Stimulated activated CD8-positive, alpha-beta memory T cell treated with anti-CD3 and anti-CD28 coated beads, Interleukin-4, amount 100 ng/mL, for 4 hours (primary cell): ENCODE measurements at places on chromosomes 6 and 20.

GRCh38 chr6:52498538-52499017, 78.3 kb downstream of the TRAM2 start:
- no peak for DNase-seq

- no peak for DNase-seq
Observed at GRCh38 chr6:133697666-133698065, 191.2 kb upstream of the TCF21 start.

GRCh38 chr6:170032197-170032596, 258.7 kb downstream of the DLL1 start:
- no peak for DNase-seq

- peak; percentile 23 for DNase-seq
Observed at GRCh38 chr6:118810420-118811027, 83.4 kb upstream of the ASF1A start.

DNA sequence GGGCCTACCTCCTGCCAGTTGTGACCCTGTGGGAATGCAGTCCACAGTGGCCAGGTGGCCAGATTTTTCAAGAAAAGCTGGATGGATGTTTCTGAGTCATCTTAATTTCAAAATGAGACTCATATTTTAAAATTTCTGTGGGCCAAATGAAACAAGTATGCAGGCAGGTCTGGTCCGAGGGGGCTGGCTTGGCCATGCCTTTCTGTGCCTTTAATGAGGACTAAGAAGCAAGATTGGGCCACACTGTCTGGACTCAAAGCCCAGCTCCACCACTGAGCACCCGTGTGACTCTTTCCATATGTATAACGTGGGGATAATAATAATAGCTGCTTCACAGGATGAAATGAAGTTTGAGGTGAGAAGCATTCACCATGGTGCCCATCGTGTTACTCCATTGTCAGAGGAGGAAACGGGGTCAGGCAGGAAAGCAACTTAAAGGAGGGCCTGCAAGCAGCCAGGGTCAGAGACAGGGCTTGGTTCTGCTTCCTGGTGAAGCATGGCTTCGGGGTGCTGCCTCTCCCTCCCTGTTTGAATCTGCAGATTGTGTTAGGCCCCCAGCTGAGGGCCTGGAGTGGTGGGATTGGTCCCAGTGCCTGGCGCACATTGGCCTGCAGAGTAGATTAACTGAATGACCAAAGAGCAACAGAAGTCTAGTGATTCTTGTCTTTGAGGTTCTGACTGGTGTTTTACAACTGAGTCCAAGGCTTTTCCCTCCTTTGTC, 3.8 kb downstream of the SOX12 start:
- DNase-seq = no peak

DNA sequence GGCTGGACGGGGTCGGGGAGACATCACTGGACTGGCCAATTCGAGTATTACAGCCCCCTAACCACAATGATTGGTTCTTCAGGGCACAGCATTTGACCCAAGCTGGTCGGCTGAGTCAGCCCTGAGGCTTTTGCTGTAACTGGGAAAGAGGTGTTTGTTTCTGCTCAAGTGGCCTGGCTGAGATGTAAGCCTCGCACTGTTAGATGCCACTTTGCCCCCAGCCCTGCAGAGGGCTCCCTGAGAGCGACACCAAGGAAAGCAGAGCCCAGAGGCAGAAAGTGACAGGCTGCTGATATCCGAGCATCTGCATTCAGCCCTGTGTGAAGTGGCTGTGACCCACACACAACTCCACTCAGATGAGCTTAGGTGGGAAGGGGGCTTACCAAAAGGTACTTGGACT, 19.4 kb downstream of the ERGIC3 start:
- no peak for DNase-seq

- no peak for DNase-seq
Observed at GRCh38 chr20:50398821-50399554, 111.2 kb upstream of the PTPN1 start.

DNA sequence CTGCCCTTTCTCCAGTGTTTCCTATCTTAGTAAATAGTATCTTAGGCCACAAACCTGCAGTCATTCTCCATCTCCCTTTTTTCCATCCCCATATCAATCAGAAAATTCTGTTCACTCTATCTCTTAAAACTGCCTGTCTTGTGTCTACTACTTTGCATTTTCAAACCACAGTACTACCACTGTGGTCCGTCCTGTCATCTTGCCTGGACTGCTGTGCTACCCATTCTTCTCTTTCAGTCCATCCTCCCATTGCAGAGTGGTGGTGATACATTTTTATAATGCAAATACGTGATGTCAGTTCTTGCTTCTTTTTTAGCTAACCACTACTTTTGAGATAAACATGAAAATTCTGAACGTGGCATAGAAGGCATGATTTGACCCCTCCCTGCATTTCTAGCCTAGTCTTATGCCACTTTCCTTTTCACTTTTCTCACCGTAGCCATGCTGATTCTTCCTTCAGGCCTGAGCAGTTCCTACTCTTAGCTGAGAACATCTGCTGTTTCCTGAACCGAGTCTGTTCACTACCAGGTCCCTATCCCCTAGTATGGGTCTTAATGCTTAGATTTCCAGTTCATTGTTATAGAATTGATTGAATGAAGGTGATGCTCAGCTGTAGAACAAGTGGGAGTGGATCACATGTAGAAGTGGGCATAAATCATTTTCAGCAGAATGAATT, 13.8 kb downstream of the TBPL1 start:
- DNase-seq = no peak

DNA sequence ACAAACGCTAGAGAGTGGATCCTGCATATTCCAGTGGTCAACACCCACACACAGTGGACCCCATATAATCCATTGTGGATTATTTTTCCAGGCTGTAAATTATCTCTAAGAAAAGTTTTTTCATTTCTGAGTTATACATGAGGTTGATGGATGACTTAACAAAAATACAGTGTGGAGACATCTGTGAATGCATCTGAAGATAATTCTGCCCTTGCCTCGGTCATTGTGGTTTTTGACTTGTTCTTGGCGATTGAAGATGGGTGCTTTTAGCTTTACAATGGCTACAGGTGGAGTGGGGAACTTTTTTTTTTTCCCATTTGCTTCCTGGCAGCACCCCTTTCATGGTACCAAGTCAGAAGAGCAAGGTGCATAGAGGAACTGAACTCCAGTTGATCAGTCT, 242.7 kb downstream of the MYLK4 start:
- DNase-seq = no peak

- DNase-seq = no peak
Observed at GRCh38 chr6:102571236-102571908, 1177.9 kb downstream of the GRIK2 start.

DNA sequence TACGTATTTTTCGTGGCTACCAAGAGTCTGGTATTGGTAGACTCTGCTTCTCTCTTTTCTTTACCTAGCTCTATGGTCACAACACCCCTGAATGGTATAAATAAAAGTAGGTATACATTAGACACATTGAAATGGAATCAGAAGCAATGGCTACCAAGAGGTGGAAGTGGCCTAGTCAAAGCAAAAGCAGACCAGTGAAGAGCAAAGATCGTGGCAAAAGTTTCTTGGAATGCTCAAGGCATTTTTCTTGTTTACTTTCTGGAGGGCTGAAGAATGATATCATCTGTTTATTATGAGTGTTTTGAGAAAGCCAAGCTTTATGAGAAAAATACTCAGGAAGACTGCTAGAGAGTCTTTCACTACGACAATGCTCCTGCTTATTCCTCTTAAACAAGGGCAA, 28.6 kb upstream of the MOCS1 start:
- DNase-seq = no peak

DNA sequence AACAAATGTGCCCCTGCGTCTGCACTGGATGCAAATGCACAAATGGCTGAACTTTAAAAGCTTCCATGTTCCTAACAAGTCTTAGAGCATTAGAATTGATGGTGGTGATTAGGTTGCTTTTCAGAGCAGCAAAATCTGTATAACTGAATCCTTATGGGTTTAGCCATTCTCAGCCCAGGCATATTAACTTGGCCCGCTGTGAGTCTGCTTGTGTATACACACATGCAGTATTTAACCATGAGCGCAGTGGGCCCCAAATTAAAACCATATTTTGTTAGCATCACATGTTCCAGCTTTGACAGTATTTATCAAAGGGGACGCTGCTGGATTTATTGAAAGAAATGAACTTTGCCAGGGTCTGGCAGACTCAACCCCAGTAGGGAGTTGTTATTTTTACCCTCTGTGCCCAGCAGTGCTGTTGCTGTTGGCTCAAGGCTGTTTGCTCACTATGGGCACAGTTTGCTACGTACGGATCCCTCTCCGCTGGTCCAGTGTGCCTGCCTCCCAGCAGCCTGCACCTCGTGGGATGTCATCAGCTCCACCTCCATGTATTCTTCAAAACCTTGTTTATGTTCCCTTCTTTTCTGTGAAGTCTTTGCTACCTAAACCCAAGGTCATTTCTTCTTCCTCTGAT, 144.7 kb downstream of the QRSL1 start:
- no peak for DNase-seq

DNA sequence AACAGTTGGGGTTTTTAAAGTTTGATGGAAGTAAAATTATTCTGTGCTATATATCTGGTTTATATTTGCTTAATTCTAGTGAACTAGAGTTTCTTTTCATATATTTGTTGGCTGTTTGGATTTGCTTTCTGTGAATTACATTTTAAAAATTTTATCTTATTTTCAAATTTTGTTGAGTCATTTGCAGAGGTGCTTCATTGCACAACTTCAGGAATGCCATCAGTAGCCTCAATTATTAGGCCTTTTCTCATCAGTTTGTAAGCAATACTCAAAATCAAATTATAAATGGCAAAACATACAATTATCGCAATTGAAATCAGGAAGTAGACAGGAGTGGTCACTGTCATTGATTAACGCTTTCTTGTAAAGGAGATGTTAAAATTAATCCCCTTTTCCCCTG, 96.9 kb downstream of the UBE3D start:
- DNase-seq = no peak

DNA sequence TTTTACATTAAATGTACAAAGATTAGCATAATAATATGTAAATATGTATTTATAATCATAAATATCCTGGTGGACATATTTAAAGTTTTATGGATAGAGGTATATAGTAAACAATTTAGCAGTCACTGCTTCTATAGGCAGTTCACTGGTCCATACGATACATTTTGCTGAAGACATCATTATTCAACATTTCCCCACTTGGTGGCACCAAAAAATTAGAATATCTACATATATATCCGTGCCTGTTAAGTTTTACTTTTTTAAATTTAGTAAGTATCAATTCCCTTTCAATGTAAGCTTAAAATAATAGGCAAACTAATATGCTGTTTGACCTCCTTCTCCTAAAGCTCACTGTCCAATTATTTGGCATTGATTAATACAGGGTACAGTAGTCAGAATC, 64.2 kb downstream of the LMBRD1 start:
- no peak for DNase-seq

DNA sequence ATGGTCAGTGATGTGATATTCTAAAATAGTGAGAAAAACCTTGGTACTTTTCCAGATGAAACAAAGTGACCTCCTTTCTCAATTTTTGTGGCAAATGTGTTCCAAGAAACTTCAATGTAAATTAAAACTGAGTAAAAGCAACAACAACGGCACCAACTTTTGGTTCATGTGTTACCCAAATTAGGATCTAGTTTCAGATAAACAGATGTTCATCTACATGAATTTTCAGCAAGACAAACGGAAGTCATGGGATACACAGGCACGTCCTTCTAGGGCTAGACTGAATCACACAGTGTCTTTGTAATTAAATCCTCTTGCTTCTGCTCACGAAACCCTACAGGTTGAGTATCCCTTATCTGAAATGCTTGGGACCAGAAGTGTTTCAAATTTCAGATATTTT, 915.2 kb downstream of the TFAP2A start:
- DNase-seq = no peak

DNA sequence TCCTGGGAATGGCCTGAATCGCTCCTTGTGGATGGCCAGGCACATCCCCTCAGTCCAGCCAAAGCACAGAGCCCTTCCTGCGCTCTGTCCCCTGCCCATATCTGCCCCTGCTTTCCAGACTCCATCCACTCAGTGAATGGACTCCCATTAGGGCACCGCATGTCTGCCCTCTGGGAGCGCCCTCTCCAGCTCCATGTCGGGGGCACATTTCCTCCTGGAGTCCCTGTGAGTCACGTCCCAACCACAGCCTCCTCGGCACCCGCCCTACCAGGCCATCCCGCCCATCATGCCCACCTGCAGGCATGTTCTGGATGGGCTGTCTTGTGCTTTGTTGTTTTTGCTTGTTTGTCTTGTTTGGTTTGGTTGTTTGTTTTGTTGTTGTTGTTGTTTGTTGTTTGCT, 96.8 kb downstream of the PSMB1 start:
- DNase-seq = no peak

DNA sequence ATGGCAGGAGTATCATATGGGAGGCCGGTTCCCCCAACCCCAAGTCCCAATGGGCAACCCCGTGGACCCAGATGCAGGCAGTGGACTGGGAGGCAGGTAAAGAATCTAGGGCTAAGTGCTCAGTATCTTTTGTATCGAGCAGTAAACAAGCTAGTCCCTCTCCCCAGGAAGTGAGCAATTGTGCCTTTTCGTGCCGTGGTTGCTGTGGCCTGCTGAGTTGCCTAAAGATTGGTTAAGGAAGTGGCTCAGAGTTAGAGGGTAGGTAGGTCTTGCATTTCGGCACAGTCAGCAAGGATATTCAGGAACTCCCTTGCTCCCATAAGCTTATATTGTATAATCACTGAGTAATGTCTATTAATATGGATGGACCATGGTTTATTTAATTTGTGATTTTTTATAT, 1.3 kb upstream of the DNAH8 start:
- peak; percentile 27 for DNase-seq

DNA sequence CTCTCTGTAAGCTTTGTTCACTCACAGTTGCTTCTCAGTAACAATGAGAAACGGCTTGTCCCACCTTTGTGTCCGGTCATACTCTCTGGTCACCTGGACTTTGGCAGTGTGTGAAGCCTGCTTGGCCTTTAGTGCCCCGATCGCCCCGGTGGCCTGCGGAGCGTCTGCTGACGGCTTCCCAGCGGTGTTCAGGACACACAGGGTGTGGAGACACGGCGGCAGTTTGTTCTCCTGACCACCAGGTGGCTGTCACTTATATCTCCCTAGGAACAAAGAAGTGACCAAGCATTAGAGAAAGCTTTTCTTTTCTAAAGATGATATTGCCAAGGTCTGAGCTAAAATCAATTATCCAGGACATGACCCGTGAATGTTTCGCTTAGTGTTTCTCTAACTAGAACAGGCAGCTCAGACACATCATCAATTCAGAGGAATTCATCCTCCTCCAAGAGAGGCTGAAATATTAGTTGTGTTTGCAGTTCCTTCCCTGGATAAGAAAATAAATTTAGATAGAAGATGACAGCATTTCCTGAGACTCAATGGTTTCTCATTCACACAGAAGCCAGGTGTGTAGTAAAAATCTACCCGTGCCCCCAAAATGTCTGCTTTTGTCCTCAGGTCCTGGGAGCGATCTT, 167.4 kb upstream of the THBS2 start:
- DNase-seq = no peak
